ENCODE measurements at places on chromosomes 2 and 18.

DNA sequence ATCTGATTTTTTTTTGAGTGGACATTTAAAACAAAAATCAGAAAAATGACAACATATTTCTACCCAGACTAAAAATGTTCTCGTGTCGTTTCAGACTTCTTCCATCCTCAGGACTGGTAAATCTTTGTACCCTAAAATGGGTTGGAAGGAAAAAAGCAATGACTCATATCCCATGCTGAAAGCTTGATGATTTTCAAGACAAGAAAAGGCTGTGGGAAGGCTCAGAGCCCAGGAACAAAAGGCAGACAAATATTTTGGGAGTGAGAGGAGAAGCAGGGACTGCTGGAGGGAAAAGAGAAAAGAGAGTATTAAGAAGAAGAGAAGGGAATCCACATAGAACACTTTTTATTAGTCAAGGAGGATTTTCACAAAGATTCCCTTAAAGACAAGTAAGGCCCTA, 77.1 kb upstream of the CTAGE1 start:
- DNase-seq, result no peak

- DNase-seq, result no peak
Observed at GRCh38 chr2:99623613-99624012, 133.8 kb upstream of the REV1 start.

DNA sequence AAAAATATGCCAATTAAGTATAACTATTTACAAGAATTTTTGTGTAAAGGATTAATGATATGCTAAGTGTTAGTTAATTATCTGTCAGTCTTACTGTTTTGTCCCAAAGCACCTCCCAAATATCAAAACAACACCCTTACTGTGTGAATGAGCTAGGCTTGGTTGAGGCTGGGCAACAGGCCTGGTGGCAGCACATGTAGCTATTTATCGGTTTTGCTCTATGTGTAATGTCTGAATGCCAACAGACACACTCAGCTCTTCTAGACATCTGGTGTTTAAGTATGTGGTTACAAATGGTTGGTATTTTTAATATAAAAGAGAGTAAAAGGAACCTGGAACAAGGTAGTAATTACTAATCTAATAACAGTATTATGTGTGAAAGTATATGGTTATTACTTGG, 175.3 kb downstream of the RAB3GAP1 start:
- DNase-seq, result no peak

GRCh38 chr2:200156166-200156835, 150.2 kb upstream of the SPATS2L start:
- no peak for DNase-seq

DNA sequence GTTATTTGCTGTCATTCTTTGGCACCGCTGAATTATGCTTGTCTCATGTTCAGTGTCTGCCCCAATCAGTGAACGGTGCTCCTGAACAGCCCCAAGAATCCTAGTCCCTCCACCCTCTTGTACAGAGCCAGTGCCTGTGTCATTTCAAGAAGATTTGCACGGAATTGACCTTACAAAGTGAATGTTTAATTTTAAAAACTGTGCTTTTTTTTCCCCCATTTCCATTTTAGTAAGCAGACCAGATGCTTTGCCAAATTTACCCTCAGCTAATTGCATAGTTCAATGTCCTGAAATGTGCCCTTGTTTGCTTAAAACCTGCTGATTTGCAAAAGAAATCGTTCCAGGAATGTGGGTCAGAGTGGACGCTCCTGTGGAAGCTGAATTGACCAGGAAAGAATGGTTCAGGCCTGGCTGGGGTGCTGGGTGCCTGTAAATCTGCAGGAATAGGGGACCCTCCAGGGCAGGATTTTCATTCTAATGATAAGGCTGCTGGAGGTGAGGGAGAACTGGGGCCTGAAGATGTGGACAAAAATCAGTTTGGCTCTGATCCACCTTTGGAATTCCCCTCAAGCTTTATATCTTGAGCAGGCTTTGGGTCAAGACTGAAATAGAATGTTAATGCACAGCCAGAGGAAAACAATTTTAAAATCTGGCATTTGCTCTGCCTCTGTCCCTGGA, 20.1 kb downstream of the TMEM17 start:
- no peak for DNase-seq

DNA sequence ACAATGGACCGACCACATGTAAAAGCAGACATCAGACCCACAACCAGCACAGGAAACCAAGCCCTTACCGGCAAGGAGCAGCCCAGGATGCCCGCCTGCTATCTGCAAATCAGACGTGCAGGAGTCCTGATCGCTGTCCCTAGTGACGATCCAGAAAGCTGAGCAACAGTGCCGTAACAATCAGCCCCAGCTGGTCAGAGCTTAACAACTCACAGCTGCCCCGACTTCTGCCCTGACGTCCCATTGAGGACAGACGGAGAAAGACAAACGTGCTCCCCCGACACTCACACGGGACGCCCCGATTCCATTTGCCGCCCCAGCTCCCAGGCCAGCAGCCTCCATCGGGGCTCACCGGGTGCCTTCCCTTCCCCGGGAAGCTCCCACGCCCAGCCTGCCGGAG, 39.8 kb upstream of the PXDN start:
- DNase-seq, result no peak

DNA sequence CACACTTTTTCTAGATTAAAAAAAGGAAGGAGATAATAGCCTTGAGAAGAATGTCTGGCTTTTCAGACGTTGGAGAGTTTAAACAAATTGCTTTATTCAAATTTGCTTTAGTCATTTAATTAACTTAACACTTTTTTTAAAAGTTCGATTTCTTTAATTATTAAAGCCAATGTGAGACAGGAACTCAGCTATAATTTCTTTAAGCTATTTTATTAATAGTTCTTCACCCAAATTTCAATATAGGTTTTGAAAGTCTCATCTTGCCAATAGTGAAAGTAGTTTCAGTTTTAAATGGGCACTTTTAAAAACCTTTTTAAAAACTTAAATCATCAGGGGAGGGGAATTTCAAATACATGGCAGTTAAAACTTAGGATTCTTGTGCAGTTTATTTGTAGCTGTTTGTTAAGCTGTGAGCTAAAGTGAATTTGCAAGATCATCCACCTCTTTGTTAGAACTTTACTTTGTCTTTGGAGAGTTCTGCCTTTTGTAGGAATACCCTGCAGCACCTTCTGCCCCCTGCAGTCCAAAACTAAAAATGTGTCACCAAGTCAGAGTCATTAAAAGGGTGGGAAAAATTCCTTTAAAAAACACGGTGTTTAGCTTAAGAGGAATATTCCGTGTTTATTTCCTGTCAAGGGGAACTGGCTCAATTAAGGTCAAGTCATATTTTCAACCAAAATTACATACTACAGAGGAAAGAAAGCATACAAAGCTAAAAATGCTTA, 4.6 kb downstream of the TGIF1 start:
- DNase-seq, result peak; percentile 54

DNA sequence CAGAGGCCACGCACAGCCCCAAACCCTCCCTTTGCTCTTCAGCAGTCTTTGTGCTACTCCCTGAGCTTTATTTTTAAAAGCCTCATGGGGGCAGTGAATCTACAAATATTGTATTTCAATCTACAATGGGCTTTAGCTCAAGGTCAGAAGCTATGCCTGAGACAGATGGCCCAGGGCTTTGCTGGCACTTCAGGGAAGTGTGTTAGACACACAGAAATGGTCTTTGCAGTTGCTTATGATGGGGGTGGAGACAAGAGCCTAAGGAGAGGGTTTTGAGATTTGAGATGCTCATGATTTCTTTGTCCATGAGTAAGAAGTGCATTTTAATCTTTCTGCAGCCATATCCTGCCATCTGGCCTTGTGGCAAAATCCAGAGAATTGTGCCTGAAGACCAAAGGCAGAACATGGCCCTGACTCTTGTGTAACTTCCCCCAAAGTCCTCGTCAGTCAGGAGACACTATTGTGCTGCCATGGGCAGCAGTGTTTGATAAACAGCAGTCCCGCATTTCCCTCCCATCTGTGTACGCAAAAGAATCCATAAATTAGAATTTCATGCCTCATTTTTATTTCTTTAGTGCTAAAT, 92.6 kb downstream of the VAPA start:
- no peak for DNase-seq

GRCh38 chr2:24492421-24493279, 1.6 kb downstream of the NCOA1 start:
- DNase-seq, result no peak

DNA sequence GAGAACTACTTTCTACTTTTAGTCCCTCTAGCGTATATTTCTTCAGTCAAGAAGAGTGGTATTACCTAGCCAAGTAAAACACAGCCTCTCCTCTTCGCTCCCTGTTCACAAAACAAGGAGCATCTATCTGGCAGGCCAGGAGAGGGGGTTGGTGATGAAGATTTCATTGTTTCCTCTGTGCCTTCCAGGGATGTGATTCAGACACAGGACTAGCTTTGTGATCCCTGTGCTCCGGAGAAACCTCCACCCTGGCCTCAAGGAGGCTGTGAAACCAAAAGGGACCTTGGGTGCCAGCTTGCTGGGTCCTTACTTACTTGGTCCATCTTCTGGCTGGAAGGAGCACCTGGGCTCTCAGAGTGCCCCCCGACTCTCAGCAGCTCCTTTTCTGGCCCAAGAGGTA, 5.7 kb downstream of the RHOB start:
- no peak for DNase-seq

DNA sequence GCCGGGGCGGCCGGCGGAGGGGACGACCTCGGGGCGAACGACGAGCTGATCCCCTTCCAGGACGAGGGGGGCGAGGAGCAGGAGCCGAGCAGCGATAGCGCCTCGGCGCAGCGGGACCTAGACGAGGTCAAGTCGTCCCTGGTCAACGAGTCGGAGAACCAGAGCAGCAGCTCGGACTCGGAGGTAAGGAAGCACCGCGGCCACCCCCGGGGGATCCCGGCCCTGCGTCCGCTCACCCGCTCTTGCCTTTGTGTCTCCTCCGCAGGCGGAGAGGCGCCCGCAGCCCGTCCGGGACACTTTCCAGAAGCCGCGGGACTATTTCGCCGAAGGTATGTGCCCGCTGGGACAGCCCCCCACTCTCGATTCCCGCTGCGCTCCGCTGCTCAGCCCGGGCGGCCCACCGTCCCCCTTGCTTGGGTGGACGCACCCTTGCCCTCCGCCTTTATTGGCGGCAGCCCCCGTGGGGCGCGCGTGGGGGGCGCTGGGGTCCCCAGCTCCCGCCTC, 611 bp downstream of the TCF7L1 start:
- peak; percentile 30 for DNase-seq

DNA sequence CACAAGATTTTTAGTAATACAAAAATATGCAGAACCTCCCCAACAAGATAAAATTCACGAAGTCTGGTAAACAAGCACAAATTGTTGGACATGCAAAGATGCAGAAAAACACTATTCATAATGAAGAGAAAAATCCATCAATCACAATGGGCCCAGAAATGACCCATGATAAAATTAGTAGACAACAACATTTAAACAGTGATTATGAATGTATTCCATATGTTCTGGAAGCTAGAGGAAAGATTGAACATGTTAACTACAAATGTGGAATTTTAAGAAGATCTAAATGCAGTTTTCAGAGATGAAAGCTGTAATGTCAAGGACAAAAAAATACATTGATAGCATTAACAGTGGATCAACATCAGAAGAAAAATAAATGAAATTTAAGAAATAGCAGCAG, 243.3 kb upstream of the LINC00305 start:
- no peak for DNase-seq

DNA sequence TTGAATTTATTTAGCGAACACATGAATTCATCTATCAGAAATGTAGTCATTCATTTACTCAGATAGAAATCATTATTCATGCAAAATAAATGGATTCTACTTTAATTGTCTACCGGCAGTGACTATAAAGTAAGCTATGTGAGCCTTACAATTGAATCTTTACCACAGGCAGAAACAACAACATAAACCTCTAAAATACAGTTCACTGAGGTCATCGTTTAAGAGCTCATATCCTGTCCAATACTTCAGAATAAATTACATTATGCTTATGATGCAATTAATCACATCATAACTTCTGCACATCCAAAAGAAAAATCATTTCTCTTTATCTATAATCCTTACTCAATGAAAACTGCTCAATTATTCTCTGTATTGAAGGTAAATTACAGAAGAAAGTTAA, 244.7 kb downstream of the HNMT start:
- no peak for DNase-seq

DNA sequence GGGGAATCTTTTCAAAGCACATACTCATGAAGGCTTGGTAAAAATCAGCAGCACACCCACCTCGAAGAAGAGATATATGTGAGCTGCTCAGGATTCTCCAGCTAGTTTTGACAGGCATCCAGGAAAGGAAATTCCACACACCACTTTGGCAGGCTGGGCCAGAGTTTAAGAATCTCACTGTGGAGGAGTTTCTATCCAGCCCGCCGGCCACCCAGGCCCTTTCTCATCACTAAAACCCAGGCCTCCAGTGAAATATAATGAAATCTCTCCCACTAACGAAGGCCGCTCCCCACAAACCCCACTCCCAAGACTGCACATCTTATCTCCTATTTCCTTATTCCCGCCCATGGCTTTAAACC, 202.0 kb downstream of the GLI2 start:
- DNase-seq, result no peak

GRCh38 chr18:31711365-31712172, 27.2 kb upstream of the B4GALT6 start:
- DNase-seq, result no peak
